ENCODE measurements at places on chromosomes 3 and 15.

DNA sequence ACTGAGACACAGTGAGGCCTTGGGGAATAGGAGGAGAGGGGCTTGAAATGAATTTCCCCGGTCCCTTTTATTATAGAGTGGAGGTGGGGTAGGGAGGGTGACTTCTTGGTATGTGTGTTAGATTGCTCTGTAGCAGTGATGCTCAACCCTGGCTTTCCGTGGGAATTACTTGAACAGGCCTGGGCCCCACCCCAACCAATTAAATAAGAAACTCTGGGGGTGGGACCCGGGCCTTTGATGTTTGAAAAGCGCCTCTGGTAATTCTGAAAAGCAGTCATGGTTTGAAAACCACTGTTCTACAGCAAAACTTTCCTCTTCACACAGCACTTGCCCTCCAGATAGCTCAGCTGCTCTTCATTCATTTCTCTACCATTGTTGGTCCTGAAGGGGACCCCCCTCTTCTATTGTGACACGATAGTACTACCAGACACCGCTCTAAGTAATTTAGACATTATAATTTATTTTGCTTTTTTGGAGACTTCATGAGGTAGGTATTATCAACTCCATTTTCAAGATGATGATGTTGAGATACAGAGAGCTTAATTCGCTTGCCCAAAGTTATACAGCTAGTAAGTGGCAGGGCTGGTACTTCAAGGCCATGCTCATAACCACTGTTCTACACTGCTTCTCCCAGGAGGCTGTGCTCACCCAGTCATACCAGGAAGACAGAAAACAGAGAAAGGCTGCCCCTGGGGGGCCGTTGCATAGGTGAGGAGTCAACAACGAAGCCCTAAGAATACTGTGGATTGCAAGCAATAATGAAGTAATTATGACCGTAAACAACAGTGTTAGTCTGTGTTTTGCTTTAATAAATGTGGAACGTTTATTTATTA lies 176.2 kb downstream of the PEX5L start:
- DNase-seq, result no peak

DNA sequence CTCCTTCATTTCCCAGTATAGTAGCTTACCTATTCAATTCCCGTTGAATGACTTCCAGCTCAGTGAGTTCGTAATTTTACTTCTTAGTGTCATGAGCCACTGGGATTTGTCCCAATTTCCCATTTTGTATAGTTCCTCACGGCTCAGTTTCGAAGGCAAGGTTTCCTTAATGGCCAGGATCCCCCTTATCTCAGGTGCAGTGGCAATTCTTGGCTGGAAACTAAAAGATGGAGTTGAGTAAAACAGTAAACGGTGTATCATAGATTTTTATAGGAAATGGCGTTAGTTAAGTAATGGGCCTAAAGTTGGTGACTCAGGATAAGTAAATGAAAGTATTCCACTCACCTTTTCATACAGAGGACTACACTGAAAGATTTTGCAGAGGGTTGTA lies 522 bp upstream of the LMLN start:
- no peak for DNase-seq

DNA sequence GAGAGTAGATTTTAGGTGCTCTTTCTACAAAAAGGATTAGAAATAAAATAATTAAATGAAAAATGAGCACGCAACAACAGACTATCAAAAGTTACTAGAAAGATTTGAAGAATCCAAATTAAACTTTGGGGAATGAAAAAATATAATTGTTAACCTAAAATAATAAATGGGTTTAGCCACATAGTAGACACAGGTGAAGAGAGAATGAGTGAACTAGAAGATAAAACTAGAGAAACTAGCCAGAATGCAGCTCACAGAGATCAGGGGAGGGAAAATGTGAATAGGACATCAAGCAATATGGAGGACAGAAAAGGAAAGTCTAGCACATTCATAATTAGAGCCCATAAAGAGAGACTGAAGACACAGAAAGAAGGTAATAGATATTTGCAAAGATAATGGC lies 310.7 kb upstream of the WNT5A start:
- no peak for DNase-seq

- peak; percentile 99 for DNase-seq
Observed at GRCh38 chr15:64883997-64884511, 27.6 kb upstream of the ANKDD1A start.

GRCh38 chr3:58683466-58683865 lies 16.9 kb upstream of the FAM3D start:
- peak; percentile 64 for DNase-seq

GRCh38 chr15:98845138-98845884 lies 162.3 kb downstream of the PGPEP1L start:
- DNase-seq, result peak; percentile 27

DNA sequence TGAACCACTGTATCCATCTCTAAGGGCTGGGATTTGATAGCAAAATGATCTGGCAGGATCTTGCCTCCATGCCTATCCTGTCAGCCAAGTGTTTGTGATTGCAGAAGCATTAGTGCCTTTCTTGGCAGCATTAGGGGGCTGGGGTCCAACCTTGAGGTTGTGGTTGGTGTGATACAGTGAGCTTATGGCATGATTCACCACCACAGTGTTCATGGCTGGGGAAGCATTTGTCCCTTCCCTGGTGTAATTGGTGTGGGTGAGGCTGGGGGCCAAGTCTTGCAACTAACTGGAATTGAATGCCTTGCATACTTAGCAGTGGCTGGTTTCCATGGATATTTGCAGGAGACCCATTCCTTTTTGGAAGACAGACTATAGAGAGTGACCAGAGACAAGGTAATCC lies 271.0 kb upstream of the TBL1XR1 start:
- no peak for DNase-seq

DNA sequence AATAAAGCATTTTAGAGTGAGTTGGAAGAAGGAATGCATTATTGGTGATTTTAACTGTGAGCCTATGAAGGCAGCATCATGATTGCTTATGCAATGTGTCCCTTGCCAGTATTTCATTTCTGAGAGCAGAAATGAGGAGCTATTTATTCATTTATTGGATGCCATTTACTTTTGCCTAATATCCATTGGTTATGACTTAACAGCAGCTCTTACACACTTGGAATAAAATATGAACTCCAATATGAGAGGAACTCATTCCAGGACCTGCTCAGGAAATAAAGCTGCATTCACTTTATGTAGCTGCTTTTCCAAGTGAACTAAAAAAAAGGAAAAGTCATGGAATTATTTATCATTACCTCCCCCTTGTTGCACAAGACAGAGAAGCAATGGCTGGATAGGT lies 280.1 kb downstream of the LRTM1 start:
- DNase-seq, result no peak

GRCh38 chr3:72892081-72892775 lies 4.4 kb downstream of the GXYLT2 start:
- peak; percentile 36 for DNase-seq

DNA sequence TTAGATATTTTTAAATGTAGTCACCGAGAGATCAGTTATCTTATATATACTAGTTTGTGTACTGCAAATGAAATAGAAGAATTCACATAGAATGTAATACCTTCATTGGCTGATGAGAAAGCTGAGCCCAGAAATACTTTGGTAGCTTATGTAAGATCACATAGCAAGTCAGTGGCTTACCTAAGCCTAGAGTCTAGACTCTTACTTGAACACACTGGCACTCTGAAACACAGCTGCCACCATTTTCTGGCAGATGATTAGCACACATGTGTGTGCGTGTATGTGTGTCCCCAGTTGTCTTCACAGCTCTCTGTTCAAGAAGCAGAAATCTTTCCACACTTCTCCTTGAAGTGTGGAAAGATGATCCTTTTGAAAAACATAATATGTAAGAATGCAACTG lies 124.3 kb downstream of the NEO1 start:
- no peak for DNase-seq

DNA sequence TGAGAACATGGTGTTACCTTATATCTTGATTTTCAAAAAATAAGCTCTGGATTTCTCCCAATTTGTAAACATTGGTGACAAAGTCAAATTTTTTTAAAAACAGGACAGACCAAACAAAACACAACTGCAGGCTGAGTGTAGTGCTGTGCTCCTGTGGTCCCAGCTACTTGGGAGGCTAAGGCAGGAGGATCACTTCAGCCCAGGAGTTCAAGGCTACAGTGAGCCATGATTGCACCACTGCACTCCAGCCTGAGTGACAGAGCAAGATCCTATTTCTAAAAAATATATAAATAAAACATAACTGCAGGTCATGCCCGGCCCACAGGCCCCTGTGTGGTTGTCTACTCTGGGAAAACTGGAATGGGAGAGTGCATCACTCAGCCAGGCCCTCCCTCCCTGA lies 4.0 kb upstream of the ZXDC start:
- no peak for DNase-seq

GRCh38 chr3:72380711-72381493 lies 467.3 kb downstream of the SHQ1 start:
- DNase-seq, result no peak

DNA sequence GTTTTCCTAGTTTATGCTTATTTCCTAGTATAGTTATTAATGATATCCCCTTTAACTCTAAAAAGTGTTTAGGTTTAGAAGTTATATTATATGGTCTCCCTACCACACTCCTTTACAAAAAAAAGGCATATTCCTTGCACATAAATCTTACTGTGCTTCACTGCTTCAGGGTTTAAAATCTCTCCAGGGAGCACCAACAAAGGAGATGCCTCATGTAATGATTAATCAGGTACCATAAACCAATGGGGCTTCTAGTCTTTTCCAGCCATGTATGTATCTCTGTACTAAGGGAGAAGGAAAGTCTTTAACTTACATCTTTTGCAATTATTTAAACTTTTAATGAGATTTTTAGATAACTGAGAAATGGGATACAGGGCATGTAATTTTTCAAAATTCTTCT lies 91.5 kb upstream of the RBMS3 start:
- DNase-seq, result no peak

DNA sequence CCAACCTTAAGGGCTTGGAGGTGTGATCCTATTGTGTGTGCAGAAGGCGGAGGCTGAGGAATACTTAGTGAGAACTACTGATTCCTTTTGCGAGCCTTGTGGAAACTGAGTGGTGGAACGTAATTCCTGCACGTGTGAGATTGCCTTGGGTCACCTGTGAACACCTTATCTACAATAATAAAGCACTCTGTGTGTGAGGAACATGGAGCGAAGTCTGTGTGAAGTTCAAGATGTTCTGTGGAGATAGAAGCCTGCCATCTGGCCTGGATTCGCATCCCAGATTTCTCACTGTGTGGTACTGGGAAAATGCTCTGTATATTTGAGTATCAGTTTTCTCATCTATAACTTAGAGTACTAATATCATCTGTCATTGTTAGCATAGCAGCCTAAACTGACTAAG lies 179.5 kb upstream of the PDZRN3 start:
- DNase-seq, result no peak

DNA sequence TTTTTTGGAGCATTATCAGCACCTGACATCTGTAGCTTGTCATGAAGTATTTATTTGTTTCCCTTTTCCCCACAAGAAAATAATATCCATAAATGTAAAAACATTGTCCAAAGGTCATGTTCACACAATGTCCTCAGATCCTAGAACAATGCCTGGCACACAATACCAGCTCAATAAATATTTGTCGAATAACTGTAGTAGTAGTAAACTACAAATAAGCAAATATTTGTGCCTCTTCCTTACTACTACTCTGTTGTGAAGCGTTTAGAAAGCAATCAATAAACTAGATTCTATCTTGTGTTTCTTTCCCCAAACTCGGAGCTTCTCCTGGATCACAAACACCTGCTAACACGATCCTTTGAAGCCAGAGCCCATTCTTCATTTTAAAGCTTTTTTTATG lies 459.6 kb upstream of the NECTIN3 start:
- DNase-seq, result no peak

GRCh38 chr15:65937476-65937875 lies 68.2 kb downstream of the RAB11A start:
- no peak for DNase-seq

DNA sequence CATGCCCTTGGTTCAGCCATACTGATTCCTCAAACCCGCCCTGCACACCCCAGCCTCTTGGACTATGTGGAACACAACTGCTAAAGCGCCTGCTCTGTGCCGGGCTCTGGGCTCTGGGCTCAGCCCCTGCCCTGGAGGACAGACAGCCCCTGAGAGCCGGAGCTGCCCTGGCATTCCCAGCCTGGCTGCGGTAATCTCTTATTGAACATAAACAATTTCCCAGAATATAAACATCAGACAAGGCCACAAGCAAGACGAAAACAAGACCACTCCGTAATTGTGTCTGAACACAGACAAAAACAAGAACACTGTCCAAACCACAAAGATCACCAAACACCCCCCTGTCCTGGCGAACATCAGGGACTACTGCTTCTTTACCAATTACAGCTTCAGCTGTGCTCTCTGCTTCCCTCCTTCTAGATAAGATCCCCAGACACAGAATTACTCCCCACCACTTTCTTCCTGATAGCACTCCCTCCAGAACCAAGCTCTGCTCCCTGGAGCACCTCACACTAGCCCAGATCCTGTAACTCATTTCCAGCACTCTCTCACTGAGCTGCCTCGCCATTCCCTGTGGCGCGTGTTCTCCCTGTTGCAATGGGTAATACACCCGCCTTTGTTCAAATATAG lies 57.1 kb upstream of the TLE3 start:
- no peak for DNase-seq

- no peak for DNase-seq
Observed at GRCh38 chr15:60479361-60480110, 594 bp upstream of the ICE2 start.

- DNase-seq, result no peak
Observed at GRCh38 chr3:189531271-189531670, 99.9 kb upstream of the TP63 start.

GRCh38 chr15:42239528-42240182 lies 31.6 kb upstream of the VPS39 start:
- no peak for DNase-seq

- DNase-seq, result no peak
Observed at GRCh38 chr3:11690863-11691766, 47.4 kb upstream of the VGLL4 start.

GRCh38 chr15:48145923-48146322 lies 25.1 kb downstream of the SLC24A5 start:
- no peak for DNase-seq

DNA sequence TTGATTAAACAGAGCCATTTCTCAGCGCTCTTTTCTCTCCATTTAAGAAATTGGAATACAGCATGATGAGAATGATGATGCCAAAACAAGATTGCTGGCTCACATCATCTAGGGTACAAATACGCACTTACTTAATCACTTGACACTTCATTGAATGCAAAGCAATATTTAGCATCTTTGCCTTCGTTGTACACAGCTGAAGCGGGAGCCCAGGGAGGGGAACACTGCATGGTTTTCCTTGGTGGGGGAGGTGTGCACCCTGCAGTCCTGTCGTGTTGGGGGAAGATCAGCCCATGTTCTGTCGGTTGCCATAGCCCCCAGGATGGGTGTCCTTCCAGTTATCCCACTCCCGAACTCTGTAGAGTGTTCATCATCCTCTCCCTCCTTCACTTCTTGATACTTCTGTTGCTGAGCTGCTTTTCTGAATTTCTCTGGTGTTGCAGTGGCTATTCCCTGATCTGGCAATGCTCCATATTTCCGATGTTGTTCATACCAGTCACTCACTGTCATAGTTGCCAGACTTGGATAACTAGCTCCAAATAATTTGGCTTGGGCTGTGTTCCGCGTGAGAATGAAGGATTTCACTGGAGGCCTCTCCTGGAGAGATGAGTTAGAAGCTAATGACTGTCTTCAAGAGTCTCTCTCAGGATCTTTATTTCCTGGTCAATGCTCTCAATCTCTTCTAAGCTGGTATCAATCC lies 50.1 kb upstream of the DYNC1LI1 start:
- no peak for DNase-seq

Data from suppressor macrophage (primary cell).